Mucosa of gallbladder (tissue), 1 donor: ENCODE measurements at places on chromosomes 7 and 10. TPM values are rescaled to one million over a fixed set of nuclear protein-coding genes. Genes with fewer than 3 reads are reported as not detected.
A peak's percentile ranks its signal among the peaks of the same experiment; 100 is the strongest.

- no peak for DNase-seq
Observed at GRCh38 chr7:99096124-99096887, 47.6 kb downstream of the SMURF1 start.

The HOXA3 gene
- total RNA-seq = 1.8 TPM

DNA sequence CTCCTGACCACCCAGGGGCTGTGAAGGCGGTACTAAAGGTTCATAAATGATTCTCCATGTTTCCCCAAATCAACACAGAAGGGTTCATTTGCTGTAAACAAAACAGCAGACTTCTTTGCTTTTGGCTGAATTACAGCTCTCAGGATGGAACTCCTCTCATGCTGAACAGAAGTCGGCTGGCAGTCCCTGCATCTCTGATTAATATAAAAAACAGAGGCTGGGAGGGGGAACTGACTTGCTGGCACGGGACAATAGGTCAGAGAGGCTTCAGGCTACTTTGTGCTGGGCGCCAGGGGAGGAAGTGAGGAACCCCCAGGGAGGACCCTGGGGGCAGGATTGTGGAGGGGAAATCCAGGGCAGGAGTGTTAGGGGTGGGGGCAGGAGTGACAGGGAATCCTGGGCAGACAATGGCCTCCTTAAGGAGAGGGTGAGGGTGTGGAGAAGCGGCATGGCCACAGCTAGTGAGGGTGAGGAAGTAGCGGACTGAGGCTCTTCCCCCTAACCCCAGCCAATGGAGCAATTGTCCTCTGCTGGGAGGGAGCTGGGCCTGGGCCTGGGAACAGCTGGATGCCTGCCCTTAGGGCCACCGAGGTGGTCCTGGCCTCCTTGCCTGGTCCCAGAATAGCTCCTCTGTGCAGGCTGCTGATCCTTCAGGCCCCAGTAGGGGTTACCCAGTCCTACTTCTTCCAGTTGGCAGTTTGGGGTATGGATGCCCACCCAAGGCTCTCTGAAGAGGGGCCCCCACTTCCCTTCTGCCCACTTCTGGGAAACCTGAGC, 9.2 kb upstream of the SFRP5 start:
- DNase-seq = no peak

The OLAH gene
- total RNA-seq = not detected

DNA sequence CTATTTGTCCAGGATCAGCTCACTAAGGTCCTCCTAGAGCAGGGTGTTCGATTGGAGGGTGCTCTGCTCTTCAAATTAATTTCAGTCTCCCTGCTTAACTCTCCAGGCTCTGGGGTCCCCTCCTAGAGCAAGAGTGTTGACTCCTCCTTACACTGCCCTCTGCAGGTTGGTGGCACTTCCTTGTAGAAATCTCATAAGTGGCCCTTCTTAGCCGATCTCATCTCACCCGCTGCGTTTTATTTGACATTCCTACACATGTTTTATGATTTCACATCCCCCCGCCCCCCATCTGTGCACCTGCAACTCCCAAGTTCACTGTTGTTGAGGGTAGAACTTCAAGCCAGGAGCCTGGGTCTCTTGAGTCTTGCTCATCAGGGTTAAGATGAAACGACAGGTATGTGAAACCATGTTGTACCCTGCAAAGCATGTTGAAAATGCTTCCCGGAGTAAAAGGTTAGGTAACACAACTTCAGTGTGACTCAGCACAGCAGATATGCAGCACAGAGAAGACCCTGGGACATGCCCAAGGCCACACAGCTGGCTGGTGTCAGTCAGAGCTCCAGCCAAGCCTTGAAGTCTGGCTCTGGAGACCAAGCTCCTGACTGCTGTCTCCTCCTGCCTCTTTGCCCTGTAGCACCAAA, 171.2 kb downstream of the PRKAG2 start:
- DNase-seq = peak; percentile 30

The P4HA1 gene
- 67.5 TPM for total RNA-seq

The KLF6 gene
- total RNA-seq = 165 TPM

The HABP2 gene
- total RNA-seq = 296 TPM

DNA sequence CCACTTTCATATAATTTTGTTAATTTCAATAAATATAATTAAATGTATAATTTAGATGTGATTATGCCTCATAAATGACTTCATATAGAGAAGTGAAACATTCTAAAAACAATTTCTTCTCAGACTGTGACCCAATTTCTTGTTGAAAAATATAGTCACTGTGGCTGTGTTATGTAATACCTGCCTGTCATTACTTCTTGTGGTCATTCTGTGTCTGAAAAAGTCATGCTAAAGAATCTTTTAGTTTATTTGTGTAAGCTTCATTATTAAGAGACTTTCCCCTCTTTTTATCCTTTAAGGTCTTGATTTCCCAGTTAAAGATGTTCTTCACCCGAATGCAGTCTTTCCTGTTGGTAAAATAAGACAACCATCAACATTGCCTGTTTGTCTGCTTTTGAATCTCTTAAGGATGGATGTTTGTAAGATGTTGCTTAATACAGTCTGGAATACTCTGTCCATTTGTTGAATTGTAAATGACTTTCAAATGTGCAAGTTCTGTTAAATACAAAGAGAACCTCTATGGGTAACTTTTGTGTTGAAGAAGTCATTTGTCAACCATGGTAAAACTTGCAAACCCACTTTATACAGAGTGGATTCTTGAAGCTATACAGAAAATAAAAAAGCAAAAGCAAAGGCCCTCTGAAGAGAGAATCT, 16.0 kb downstream of the KAT6B start:
- DNase-seq = no peak

DNA sequence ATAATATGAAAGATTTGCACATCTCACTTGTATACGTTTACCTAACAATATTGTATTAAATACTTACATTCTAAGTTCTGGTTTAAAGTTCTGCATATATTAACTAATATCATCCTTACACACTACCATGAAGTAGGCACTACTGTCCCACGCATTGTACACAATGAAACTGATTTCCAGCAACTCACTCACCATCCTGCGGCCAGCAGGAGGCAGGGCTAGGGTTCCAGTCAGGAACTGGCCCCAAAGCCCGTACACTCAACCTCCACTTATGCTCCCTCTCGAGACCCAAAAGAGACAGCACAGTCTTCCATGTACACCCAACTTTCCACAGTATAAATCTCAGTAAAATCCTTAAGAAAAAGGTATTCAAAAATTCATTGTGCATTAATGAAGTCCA, 41.4 kb downstream of the GRID1 start:
- no peak for DNase-seq

The BTRC gene
- 31.0 TPM for total RNA-seq

- no peak for DNase-seq
Observed at GRCh38 chr10:6347391-6347951, 144.7 kb downstream of the PFKFB3 start.

DNA sequence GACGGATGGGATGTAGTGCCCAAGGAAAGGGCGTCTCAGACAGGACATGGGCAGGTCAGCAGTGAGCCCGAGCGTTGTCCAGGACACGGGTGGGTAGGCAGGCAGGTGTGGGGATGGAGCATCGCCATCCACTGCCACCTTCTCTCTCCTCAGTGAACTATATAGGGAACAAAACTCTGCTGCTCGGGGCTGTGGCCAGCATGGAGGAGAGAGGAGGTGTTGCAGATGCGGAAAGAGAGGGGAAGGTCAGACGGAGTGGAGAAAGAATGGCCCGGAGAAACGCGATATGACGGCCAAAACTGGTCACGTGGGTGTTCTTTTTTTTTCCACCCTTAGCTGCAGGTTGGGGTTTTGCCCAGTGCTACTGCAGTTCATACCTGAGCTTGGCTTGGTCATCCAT, 71.2 kb downstream of the GRID1 start:
- DNase-seq = no peak

The ARPC1B gene
- total RNA-seq = 123 TPM

GRCh38 chr10:104317269-104317710, 21.0 kb downstream of the ITPRIP start:
- DNase-seq = no peak

The PHKG1 gene
- total RNA-seq = 0.89 TPM

DNA sequence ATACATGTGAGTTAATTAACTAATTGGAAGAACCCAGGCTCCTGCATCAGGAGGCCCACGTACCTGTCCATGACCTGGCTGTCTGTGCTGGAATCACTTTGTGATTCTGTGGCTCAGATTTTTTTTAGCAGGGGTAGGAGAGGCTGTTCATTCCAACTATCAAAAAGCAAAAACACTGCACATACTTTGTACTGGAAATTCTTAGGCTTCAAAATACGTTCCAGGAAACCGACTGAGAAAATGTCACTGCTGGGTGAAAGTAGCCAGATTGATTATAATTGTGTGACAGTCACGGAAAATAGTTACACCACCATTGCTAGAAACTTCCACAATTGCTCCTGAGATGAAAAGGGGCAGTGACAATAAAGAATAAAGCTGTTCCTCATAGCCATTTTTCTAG, 91.0 kb downstream of the SLC16A9 start:
- no peak for DNase-seq

The TMEM178B gene
- 3.5 TPM for total RNA-seq

GRCh38 chr7:42235741-42236161, 1.3 kb downstream of the GLI3 start:
- DNase-seq = no peak

The RAMP3 gene
- total RNA-seq = 23.2 TPM

DNA sequence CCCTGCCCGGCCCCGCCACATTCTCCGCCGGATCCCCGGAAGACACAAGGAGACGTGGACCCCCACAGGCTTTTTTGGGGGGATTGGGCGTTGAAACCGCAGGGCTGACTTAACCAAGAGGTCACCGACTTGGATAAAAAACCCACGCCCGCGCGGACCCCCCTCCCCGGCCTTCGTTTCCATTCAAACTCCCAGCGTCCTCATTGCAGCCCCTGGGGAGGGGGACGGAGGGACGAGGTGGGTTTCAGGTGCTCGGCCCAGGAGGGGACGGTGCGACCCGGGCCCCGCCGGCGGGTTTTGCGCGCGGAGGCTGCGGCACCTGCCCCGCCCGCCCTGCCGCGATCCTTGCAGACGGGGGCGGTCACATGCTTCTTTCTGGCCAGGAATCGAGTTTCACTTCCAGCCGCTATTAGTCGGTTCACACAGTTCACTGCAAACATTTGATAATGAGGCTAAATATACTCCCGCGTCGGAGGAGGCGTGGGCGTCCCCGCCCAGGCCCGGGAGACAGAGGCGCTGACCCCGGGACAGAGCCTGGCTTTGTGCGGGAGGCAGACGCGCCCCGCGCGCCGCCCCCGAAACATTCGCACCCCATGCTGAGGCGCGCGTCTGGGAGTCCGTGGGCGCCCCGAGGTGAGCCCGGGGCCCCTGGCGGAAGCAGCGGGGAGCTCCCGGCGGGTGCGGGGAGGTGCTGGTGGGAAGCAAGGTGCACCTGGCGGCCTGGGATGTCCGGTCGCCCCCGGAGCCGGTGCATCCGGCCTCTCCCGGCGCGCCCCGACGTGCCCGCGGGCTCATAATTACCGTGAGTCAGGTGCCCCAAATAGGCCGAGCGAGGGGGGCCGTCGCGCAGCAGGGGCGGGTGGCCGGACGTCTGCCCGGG, 2.7 kb upstream of the PDGFA start:
- DNase-seq = peak; percentile 74

The ASB4 gene
- 0.09 TPM for total RNA-seq

GRCh38 chr7:27688056-27688455, 25.4 kb upstream of the HIBADH start:
- no peak for DNase-seq

The BCAP29 gene
- 39.2 TPM for total RNA-seq

- DNase-seq = no peak
Observed at GRCh38 chr10:119357412-119358151, 150.2 kb downstream of the GRK5 start.

- peak; percentile 27 for DNase-seq
Observed at GRCh38 chr7:82740246-82740848, 296.8 kb upstream of the CACNA2D1 start.

The LRRC72 gene
- total RNA-seq = not detected

DNA sequence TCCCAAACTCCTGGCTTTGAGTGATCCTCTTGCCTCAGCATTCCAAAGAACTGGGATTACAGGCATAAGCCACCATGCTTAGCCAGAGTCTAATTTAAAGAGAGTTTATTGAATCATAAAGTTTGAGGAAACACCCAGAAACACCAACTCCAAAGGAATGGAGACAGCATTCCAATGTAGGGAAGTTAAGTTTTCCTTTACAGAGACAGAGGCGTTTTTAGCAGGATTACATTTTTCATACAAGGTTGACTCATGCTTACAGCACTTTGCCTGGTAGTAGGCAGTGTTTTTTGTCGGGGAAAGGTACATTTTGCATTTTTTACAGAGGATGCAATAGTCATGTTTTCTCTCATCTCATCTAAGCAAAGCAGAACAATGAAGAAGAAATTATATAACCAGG, 18.9 kb upstream of the OPN4 start:
- no peak for DNase-seq

DNA sequence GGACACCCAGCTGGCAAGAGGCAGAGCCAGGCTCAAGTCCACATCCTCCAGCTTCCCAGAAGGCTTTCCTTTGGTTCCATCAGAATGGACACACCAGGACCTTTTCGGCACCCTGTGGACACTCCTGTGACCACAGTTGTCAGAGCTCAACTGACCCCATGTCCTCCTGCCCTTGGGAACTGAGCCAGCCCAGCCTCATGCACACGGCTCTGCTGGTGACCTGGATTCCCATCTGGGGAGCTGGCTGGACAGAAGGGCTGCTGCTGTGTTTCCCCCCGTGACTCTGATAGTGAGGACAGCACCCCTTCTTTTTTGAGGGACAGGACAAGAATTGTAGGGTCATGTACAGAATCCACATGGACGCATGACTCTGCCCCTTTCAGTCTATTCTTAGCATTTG, 289.2 kb downstream of the WDR37 start:
- no peak for DNase-seq

DNA sequence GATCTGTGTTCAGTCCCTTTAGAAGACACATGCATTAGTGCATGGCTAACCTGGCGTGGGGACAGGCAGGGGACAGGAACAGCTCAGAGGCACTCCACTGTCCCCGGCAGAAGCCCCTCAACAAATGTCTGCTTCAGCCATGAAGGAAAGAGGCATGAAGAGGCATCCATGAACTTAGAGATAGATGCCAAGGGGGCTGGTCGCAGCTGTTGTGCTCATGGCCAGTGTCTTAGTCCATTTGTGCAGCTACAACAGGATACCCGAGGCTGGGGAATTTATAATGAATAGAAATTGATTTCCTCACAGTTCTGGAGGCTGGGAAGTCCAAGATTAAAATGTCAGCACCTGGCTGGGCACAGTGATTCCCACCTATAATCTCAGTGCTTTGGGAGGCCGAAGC, 14.5 kb upstream of the GNA12 start:
- DNase-seq = no peak

- no peak for DNase-seq
Observed at GRCh38 chr10:99917963-99918825, 91.6 kb downstream of the DNMBP start.

- no peak for DNase-seq
Observed at GRCh38 chr7:131803816-131804215, 247.4 kb upstream of the PODXL start.

The SLC29A4 gene
- total RNA-seq = 6.0 TPM

GRCh38 chr7:93817004-93817403, 73.5 kb downstream of the TFPI2 start:
- no peak for DNase-seq
